Stimulated activated CD8-positive, alpha-beta memory T cell treated with anti-CD3 and anti-CD28 coated beads, Interleukin-7, amount 100 ng/mL, for 1 hour (primary cell): ENCODE measurements at places on chromosomes 3 and 15.

- DNase-seq, result no peak
These were observed at the start of gene SV2B for GRCh38 chr15:91099995-91100813. TSS of gene SV2B (plus strand) at chr15:91100257. CDS start at chr15:91226264, 126,007 bp downstream.

DNA sequence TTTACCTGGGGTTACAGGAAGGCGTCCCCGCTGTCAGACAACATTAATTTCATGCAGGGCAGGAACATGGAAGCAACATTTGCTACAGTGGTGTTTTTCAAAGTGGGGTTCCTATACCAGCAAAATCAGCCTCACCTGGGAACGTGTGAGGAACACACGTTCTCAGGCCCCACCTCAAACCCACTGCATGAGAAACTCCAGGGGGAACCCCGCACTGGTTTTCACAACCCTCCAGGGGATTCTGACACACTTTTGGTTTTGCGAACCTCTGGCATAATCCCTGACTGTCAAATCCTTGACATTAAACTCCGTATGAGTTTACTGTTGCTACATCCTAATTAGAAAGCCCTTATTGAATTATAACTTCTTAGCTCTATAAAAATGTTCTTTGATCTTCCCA is 127.7 kb downstream of the LRRK1 start:
- no peak for DNase-seq

DNA sequence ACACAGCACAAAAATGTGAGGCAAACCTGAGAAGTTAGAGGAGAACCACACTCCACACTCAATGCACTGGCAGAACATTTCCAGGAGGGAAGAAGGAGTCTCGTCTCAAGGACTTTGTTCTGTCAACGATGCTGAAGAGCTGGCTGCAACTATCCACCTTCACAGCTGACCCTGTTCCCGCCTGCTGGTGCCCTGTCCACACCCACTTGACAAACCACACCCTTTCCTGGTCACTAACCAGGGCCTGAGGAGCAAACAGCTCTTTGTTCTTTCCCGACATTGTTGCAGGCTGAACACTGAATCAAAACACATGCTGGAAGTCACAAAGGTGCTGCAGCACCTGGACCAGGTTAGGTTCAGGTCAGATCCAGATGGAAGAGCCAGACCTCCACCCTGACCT is 92.6 kb upstream of the ARRDC4 start:
- no peak for DNase-seq

DNA sequence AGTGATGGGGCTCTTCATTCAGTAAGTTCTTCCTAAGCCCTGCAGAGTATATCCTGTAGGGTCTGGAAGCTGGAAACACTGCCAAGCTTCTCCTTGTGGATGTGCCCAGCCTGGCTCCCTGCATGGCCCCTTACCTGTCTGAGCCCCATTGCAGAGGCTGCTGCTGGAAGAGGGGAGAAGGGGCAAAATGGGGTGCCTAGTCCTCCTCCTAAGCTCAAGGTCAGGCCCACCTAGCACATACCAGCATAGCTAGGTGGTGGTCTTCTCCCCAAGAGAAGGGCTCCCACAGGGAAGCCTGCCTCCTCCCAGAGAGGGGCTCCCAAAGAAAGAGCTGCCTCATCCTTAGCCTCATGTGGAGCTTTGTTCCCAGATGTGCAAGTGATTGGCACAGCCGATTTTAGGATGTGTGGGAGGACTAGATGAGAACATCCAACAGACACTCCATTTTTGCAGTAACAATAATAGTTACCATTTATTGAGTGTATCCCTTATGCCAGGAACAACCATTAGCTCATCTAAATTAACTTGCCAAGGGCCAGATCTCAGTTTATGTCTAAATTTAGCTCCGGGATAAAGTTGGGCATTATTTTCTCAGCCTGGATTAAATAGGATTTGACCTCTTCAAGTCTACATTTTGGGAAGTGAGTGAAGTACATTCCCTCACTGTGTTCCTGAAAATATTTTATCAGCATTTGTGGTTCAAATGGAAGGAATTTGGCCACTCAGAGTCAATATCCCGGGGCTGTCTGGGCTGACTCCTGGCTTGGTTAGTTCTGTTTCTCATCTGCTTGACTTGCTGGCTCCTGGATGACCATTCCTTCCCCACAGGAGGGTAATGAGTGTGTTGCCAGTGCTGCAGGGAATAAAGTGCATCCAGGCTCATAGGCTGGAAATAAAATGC is 291.1 kb upstream of the ROPN1 start:
- no peak for DNase-seq

DNA sequence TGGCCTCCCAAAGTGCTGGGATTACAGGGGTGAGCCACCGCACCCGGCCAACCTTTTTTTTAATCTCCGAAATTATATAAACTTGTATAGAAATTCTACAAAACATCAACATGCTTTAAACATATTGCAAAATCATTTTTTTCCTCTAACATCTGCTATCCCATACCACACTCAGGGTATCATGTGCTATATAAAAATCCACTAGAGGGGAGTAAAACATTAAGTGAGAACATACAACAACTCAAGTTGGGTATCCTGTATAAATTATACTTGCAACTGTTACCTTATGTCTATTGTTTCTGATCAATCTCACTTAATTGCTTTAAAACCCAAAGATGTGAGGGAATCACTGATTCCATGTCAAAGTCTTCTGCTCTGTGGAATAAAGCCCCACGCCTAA is 71.9 kb upstream of the FBN1 start:
- no peak for DNase-seq

- DNase-seq, result no peak
These were observed 3.7 kb downstream of the EHD4 start for GRCh38 chr15:41968701-41969100.

DNA sequence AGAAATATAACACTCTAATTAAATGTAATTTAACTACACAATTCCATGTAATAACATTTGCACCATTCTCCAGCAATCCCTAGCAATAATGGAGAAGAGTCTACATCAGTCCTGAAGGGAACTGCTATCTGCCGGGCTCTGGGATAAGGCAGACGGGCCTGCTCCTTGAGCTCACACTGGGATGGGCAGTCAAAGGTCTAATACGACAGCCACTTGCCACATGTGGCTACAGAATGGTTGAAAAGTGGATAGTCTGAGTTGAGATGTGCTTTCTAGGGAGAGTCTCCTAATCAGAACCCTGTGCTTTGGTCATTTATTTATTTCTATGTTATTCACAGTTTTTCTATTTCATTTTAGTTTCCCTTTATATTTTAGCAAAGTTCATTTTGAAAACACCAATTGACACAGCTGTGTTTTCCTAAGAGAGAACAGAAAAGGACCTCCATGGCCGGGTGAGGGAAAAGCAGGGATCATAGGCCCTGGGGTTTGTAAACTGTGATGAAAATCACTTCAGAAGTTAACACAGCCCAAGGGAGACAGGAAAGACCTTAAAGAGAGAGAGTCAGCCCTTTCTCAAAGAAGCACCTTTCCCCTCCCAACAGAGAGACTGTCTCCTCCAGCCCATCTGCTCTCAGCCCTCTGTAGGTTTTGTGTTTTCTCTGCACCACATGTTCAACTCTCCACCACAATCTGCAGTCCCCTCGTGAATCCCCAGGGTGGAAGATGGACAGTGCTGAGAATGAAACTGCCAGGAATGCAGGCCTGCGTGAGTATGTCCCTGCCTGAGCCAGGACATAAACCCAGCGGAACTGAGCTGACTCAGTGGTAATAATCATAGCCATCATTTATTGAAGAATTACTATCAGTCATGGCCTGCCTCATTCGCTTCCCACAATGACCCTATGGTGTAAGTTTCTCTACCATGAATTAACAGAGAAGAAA is 11.6 kb downstream of the FSIP1 start:
- DNase-seq, result no peak

DNA sequence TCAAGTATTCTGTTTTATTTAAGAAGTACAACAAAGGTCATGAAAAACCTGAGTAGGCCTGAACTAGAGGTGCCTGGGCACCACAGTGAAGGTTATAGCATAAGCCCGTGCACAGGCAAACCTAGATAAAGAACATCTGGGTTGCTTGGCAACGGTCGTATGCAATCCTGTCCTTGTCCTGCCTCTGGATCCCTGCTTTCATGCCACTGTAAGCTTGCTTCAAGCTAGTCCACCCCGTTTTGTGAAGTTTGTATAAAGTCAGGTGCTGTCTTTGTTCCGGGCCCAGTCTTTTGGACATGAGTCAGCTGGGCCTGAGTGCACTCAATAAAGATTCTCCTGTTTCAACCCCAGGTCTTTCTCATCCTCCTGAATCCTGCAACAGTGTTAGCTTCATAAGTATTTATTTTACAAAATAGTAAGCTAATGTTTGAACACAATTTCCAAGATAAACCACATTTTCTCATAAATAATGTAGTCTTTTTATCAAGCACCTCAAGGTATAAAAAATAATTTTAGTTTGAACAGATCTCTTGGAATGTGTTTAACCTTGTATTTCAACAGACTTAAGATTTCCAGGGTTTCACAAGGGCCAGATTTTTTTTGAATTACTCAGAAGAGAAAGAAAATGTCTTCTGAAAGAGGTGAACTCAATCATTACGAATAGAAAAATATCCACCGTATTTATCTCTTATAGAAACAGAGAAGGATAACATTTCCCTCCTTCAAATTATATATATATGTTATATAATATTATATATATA is 14.3 kb upstream of the SLC9C1 start:
- no peak for DNase-seq

DNA sequence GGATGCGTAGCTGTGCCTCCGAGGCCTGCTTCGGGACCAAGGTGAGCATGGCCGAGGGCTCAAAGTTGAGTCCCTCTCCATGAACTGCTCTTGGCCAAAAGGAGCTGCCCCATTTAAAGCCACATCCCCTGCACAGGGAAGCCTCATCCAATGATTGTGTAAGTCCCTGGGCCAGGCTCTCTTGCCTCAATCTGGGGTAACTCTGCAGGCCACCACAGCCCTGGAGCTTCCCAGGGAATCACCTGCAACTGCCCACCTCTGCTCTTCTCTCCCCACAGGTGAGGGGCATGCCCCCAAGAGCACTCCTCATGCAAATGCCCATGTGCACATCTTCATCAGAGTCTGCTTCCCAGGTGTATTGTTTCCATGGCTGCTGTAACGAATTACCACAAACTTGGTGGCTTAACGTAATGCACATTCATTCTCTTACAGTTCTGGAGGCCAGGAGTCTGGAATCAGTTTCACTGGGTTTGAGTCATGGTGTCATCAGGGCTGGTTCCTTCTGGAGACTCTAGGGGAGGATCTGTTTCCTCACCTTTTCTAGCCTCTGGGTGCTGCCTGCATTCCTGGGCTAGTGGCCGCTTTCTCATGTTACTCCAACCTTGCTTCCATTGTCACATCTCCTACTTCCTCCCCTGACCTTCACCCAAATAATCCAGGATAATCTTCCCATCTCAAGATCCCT is 25.0 kb upstream of the LOXL1 start:
- DNase-seq, result no peak

- no peak for DNase-seq
These were observed 1037.0 kb upstream of the CFAP20DC start for GRCh38 chr3:60086811-60087210.

- no peak for DNase-seq
These were observed 17.5 kb downstream of the AQR start for GRCh38 chr15:34951993-34952392.
